Osteocyte (in vitro differentiated cells): ENCODE measurements at places on chromosomes 2 and 18.
A peak's percentile ranks its signal among the peaks of the same experiment; 100 is the strongest.

GRCh38 chr2:28583899-28584553 is 88.2 kb downstream of the PLB1 start:
- no peak for DNase-seq

DNA sequence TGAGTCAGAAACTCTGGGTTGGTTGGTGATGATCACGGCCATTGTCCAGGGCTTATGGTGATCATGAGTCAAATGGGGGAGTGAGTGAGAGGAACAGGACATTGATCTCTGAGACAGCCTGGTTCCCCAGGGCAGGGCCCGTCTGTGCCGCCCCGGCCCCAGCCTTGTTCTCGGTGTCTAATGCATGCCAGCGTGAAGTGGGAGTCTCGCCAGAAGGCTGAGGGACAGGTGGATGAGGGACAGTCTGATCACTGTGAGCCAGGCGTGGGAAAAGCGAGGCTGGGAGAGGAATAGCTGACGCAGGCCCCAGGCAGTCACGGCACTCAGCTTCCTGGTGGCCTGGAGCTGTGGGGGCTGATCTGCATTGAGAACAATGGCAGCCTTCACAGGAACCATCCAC is 208.3 kb upstream of the HDAC4 start:
- DNase-seq, result peak; percentile 81

GRCh38 chr2:74984947-74985637 is 26.6 kb downstream of the POLE4 start:
- DNase-seq, result no peak

DNA sequence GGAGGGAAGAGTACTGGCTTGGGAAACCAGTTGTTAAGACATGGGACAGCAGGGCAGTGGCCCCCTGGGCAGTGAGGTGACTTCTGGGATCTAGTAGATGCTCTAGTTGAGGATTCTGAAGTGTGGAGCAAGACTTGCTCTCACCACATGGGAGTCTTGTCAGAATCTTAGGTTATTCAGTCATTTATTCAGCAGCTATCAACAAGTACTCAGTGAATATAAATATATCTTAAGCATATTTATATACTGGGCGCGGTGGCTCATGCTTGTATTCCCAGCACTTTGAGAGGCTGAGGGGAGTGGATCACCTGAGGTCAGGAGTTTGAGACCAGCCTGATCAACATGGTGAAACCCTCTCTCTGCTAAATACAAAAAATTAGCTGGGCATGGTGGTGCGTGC is 20.0 kb downstream of the STON1 start:
- DNase-seq, result no peak

- no peak for DNase-seq
Measured at GRCh38 chr18:63078471-63078870, 241.1 kb downstream of the BCL2 start.

- no peak for DNase-seq
Measured at GRCh38 chr2:195363496-195363895, 293.5 kb upstream of the SLC39A10 start.

- no peak for DNase-seq
Measured at GRCh38 chr2:94923196-94923595, 52.0 kb downstream of the TEKT4 start.

- DNase-seq, result no peak
Measured at GRCh38 chr18:46295416-46295815, 191.2 kb downstream of the HAUS1 start.
